ENCODE measurements at places on chromosomes 3 and 15.

DNA sequence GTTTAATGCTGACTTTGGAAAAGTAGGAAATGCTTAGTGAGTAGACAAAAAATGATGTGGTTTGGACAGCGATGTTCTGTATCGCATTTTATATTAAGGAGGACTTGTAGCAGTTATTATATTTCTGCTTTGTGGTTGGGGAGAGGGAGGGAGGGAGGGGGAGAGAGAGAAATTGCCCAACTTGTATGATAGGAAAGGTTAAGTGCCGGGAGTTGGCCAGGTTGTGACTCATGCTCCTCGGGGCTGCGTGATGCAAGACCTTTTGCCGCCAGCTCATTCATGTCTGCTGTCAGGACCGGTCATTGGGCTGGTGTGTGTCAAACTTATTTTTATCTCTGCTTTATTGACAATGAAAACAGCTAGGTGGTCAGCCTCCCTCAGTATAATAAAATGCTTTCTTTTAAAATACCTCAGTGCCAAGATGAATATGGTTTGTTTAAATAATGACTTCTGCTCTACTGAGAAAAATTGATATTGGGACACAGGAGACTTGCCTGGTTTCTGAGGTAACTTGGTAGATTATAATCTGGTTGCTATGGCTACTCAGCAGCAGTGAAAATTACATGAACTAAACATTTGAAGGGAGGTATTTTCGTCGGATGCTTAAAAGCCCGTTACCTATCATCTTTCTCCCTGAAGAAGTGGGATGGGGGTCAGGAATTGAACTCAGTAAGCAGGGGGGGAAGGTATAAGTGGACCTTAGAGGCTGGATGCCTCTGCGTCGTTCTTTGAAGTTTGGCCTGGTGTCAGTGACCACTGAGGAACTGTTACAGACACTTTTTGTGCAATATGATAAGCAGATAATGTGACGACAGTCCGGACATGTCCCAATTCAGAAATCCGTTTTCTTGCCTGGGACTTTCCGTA lies 90.7 kb downstream of the FNDC3B start:
- DNase-seq: no peak

DNA sequence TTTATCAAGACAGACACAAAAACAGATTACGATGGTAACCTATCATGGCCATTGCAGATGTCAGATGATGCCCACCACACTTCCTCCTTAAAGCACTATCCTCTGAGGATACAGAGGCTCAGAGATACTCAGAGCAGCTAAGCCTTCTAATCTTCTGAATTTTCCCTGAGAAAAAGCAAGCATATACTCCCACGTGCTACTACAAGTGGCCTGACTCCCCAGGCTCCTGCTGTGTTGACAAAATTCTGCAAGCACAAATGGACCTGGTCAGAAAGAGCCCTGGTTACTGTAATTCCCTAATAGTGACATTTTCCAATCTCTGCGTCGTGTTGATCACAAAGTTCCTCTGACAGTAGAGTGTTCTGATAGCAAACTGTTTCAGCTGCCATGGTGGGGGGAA lies 207.1 kb downstream of the KCNMB2 start:
- no peak for DNase-seq

DNA sequence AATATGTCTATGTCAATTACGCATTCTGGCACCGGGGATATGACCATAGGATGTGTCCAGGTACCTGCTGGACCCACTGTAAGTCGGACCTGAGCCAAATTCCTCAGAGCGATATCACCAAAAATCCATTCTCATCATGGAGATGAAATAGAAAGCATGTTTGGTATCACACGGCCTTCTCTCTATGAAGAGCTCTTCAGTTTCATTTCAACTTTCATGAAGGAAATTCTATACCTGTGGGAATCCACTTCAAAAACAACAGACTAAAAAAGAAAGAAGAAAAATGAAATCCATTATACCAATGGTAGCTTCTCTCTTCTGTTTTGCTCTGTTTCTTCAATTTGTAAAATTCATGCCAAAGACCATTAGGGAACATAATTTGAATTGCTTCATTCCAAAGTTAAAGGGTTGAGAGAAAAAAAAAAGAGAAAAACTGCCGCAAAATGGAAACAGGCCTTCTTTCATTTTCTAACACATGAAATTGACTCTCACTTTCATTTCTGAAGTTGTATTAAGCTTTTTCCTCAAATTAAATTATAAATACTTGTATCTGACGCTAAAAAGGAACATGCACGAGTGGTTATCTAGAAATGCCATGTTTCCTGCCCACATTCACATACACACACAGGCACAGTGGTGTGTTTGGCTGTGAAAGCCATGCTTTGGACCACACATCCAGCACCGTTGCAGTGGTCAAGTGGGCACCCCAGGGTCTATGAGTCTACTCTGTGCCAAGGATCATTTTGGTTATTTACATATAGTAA lies 46.9 kb upstream of the DIPK2A start:
- DNase-seq: no peak

GRCh38 chr3:197311591-197311990 lies 13.2 kb upstream of the DLG1 start:
- no peak for DNase-seq

DNA sequence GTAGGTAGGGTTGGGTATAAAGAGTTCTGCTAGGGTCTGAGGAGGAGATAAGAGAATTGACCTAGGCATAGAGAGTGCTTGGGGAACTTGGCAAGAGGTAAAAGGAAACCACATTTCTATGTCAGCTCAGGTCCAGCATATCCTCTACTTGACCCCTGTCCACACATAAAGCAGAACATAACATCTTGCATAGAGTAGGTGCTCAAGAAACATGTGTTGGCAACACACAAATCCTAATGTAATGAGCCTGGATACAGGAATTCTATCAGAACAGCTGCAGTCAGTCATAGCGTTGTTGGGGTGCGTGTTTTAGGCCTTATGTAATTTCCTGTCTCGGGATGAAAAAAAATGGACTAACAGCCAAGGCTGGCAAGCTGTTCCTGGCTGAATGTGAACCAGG lies 35.0 kb upstream of the PLCL2 start:
- no peak for DNase-seq

DNA sequence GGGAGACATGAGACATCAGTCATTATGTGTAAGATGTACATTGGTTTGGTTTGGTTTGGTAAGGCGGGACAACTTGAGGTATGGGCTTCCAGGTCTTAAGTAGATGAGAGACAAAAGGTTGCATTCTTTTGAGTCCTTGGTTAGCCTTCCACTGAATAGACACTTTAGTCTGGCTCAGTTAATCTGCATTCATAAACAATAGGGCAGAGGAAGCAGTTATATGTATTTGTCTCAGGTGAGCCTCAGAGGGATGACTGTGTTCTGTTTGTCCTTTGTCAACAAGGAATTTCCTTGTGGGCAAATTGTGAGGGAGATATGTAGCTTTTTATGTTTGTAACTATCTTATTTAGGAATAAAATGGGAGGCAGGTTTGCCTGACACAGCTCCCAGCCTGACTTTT lies 50.4 kb downstream of the TCF12 start:
- no peak for DNase-seq

GRCh38 chr3:129439226-129439816 lies 427 bp downstream of the MBD4 start:
- DNase-seq: peak; percentile 37

DNA sequence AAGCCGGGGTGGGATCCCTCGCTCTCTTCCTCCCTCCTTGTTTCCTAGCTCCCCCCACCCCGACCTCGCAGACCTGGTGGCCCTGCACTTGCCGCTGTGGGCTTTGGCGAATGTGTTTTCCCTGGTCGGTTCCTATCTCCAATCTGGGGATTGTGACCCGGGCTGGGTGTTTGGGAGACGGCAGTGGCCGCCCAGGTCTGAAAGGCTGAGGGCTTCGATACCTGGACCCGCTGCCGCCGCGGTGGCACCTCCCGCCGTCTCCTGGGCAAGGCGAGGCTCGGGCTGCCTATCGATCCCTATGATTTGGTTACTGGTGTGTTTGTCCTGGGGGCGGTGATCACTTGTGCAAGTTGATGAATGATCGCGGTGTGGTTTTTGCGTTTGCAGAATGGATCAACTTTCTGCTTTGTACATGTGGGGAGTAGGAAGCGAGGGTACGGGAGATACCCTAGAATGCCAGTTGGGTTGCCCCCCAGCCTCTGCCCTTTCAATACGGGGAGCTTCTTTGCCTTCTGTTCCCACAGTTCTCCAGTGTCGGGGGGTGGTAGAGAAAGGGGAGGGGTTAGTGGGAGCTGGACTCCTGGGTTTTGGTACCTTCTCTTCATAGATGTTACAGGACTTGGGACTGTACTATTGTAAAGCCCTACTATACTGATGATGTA lies 3.0 kb downstream of the BBX start:
- DNase-seq: peak; percentile 30

- DNase-seq: no peak
Measured at GRCh38 chr15:41967506-41968206, 4.7 kb downstream of the EHD4 start.

- DNase-seq: no peak
Measured at GRCh38 chr3:16089521-16089920, 85.0 kb upstream of the GALNT15 start.

DNA sequence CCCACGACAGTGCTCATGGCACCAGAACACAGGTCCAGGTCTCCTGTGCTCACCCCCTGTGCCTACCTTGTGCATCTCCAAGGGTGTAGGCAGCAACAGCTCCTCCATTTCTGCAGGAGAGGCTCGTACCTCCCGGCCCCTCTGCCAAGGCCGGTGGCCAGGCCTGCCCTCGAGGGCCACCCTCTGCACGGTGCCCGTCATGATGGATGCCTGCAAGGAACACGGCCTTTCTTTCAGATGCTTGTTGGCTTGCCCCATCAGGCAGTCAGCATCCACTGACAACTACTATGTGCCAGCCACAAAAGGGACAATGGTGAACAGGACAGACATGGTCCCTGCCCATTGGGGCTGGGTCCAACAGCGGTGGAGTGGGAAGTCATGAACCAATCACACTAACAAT lies 43.8 kb downstream of the GRIP2 start:
- DNase-seq: no peak

DNA sequence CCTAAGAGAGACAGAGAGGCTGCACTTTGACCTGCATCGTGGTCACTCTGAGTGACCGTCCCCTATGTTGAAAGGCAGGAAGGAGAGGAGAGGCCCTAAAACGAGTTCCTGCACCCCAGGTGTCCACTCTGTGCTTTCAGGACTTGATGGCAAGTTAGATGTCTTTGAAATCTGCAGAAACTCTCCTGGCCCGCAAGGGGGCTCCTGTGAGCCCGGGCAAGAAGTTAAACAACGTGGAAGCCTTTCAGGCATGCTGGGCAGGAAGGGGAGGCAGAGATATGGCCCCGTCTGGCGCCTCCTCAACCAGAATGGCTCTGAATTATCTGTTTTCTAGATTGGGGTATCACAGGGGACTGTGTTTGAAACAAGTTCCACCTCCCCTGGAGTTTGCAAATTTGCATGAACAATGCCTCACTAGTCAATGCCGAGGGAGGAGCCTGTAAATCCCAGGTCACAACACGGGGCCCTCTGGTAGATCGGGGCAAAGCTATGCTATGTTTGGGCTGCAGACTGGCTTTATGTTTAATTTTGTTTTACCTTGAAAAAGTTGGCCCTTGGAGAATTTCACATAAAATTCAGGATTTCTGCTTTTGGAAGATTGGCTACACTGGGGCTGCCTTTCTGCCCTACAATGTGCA lies 9.8 kb downstream of the CTXND1 start:
- peak; percentile 73 for DNase-seq

GRCh38 chr3:73848173-73848906 lies 223.6 kb upstream of the PDZRN3 start:
- no peak for DNase-seq

- no peak for DNase-seq
Measured at GRCh38 chr3:177934001-177934891, 602.0 kb upstream of the KCNMB2 start.

GRCh38 chr3:11116336-11117059 lies 37.8 kb upstream of the HRH1 start:
- DNase-seq: no peak

DNA sequence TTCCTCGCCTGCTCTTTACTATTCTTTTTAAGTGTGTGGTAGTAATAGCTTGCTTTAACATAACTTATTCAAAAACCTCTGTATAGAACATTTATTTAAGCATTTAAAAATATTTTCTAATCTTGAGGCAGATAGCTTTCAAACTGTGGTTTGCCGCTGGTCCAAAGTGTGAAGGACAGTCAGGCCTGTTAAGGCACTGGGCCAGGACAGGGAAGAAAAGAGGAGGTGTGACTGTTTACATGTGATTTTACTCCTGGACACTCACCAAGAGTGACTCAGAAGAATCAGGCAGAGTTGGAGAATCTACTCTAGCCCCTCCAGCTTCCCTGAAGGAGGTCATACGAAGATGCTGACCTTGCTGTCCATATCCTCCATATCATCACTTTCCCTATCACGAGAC lies 44.7 kb downstream of the CEP152 start:
- no peak for DNase-seq

GRCh38 chr15:51244423-51244869 lies 94.0 kb downstream of the CYP19A1 start:
- DNase-seq: no peak

- peak; percentile 91 for DNase-seq
Measured at GRCh38 chr3:142595951-142596725, at the start of gene PLS1. Gene PLS1 (plus strand): TSS chr3:142596393. CDS start chr3:142664238, 67,845 bp downstream.

GRCh38 chr15:74958908-74959585 lies 2.5 kb upstream of the RPP25 start:
- peak; percentile 63 for DNase-seq

DNA sequence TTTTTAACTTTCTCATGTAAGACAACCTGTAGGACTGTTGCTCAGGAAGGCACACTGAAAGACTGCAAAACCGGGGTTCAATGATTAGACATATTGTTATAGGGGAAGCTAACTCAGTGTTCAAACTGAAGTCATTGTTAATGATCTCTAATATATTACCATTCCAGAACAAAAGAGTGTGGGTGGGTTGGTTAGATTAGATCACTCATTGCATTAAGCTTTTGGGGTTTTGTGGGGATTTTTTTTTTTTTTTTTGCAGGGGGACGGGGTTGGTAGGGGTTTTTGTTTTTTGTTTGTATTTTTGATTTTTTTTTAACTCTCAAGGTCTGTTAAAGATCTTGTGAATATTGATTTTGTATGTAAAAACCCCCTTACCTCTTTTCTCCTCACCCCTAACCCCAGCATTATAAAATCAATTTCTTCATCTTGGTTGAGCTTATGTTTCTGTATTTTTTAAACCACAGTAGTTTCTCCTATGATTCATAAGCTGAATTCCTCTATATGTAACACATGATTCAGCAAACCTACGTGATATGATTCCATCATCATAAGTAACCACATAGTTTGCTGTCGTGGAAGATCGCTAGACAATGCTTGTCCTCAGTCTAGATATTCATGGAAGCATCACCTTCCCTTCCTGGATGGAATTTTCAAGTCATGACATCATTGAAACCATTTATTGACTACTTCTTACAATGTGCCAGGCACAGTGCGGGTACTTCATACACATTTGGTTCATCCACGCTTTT lies 544.1 kb upstream of the MDFIC2 start:
- no peak for DNase-seq

GRCh38 chr15:99980752-99981151 lies 247.5 kb upstream of the LYSMD4 start:
- no peak for DNase-seq
